ENCODE measurements at places on chromosomes 13 and 19. TPM values are rescaled to one million over a fixed set of nuclear protein-coding genes. Genes with fewer than 3 reads are reported as not detected.

The TFPT gene
- total RNA-seq: 16.8 TPM

The TYROBP gene
- total RNA-seq: 3.1 TPM

The ANKLE1 gene
- 2.1 TPM for total RNA-seq

The SERPINE3 gene
- total RNA-seq: not detected

The VSTM2B gene
- total RNA-seq: not detected

The ZNF69 gene
- total RNA-seq: 19.6 TPM

DNA sequence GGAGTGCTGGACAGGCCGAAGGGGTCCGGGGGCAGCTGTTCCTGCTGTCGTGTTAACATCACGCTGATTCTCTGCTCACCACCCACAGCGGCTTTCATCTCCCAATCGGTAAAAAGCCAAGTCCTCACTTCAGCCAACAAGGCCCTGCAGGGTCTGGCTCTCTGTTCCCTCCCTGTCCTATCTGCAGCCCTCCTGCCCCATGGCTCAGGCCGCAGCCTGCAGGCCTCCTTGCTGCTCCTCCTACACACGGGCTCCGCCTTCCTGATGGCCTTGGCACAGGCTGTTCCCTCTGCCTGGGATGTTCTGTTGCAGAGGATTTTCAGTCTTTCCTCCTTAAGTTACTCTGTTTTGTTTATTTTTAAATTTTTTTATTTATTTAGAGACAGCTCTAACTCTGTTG, 22.2 kb downstream of the FUZ start:
- DNase-seq: no peak

DNA sequence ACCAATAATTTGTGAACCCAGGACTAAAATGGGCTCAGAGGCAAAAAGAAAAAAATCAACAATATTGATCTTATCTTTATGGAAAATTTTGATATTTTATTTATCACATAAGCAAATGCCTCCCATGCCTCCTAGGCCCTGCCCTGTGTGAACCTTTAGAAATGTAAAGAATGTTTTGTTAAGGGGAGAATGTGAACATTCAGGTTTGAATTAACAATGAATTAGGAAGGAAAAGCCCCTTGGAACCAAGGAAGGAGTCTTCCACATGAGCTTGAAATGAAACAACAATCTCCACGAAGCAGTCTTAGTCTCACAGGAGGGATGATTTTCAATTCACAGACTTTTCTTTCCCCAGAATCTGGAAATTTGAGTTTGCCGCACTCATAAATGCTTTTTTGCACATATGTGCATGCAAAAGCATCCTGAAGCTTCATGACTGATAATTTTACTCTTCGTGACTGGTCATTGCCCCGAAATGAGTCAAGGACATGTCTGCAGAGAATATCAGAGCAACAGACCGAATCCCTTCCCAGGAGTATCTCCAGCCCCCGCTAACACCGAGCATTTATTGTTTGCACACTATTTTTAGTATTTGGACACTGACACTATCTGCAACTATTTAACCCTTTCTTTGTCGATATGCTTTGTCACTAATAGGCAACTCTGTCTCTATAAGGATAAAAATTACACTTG, 135.2 kb downstream of the DCT start:
- no peak for DNase-seq

DNA sequence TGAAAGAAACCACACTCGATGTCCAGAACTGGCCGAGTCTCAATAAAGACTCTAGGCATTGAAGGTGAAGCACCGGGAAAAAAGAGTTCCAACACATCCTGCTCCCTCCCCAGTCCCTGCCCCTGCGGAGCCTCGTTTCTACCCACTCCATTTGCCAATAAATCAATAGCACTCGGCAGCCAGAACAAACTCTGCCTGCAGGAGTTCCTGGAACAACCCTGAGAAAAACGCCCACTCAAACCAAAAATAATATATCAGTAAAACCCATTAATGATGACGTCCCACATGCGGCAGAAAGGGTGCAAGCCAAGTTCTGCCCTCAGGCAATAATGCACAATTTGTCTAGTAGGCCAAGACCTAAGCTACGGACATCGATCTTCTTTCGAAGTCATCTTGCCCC, 41.0 kb downstream of the PDCD5 start:
- DNase-seq: no peak

DNA sequence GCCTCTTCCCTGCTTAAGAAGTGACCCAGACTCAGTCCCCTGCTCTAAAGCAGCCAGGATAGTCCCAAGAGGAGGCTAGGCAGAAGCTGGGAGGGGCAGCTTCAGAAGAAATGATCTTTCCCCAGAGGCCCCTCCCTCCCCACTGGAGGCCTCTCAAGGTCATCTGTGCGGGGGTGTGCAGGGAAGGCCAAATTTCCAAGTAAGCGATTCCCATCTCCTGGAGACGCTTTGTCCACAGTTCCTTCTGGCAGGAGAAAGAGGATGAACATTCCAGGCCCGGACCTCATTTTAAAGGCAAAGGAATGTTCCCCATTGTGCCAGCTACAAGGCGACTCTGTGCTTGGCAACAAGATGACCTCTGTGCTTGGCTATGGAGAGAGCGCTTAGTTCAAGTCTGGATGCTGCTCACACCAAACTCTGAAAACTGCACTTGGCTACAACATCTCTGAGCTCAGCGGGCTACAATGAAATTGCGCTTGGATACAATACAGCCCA, 23.5 kb downstream of the COL5A3 start:
- no peak for DNase-seq

GRCh38 chr13:76622315-76623040, 263.7 kb downstream of the KCTD12 start:
- DNase-seq: no peak

GRCh38 chr19:38073841-38074685, 150.0 kb downstream of the DPF1 start:
- no peak for DNase-seq

DNA sequence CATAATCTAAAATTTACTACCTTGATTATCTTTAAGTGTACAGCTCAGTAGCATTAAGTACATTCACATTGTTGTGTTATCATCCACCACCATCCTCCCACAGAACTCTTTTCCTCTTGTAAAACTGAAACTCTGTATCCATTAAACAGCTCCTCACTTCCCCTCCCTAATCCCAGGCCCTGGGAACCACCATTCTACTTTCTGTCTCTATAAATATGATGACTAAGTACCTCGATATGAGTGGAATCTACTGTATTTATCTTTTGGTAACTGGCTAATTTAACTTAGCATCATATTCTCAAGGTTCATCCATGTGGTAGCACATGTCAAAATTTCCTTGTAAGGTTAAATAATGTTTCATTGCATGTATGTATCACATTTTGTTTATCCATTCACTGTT, 49.0 kb upstream of the POMP start:
- no peak for DNase-seq
